ENCODE measurements at places on chromosomes 5 and 9.

GRCh38 chr5:157108976-157109375 lies at the start of gene HAVCR2:
HAVCR2 (minus strand) TSS chr5:157109044; CDS start chr5:157108983, 61 bp downstream.
- no peak for DNase-seq

- DNase-seq: no peak
These were observed 94.9 kb upstream of the NR4A3 start for GRCh38 chr9:99726758-99727157.

DNA sequence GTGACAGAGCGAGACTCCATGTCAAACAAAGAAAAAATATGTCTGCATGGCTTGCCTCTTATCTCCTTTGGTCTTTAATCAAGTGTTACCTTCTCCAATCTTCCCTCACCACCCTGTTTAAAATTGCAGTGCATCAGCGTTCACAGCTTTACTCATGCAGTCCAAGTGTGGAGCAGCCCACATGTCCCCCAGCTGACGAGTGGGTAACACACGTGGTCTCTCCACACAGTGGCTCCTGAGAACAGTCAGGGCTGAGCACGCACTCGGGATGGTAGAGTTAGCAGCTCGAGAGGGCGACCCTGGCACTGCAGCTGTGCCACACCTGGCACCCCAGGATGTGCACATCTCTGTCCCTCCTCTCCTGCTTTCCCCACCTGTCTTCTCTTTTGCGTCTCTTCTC lies 25.9 kb upstream of the CFAP157 start:
- DNase-seq: no peak

DNA sequence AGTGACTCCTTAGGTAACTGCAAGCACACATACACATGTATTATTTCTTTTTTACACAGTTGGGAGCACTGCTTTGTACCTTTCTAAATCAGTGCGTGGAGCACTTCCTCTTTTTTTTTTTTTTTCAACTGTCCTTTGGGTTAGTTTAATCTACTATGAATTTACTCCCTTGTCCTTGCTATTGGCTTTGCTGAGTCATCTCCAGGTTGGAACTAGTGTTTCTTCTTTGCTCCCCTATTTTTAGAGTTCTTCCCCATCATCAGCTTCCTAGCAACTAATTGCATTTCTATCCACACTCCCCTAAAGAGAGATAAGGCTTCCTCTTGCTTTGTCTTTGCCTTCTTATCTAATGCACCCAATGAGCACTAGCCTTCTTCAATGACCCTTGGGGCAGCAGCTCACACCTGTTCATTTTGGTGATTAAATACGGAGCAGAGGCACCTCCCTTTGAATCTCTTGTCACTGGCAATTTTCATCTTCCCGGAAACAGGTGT lies 24.3 kb downstream of the S100Z start:
- DNase-seq: no peak

GRCh38 chr5:14151416-14151815 lies 8.3 kb downstream of the TRIO start:
- no peak for DNase-seq

DNA sequence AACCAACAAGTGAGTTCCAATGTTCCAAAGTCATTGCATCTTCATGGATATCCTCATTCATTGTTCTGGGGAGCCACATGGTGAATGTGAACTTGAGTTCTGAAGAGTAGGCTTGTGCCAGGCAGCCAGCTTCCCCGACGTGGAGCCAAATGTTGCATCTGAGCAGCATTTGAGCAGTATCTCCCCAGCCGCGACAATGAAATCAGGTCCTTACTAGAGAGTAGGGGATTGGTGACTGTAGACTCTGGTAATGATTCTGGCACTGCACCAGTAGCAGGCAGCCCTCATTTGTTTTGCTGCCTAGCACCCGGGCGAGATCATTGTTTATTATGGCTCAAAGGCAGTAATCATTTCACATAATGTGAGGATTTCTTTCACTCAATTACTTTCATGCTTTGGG lies 451.4 kb upstream of the C9orf72 start:
- no peak for DNase-seq

- DNase-seq: peak; percentile 82
These were observed 1.9 kb upstream of the CRB2 start for GRCh38 chr9:123353984-123354591.

- DNase-seq: no peak
These were observed 118.7 kb upstream of the WWC1 start for GRCh38 chr5:168172760-168173223.

DNA sequence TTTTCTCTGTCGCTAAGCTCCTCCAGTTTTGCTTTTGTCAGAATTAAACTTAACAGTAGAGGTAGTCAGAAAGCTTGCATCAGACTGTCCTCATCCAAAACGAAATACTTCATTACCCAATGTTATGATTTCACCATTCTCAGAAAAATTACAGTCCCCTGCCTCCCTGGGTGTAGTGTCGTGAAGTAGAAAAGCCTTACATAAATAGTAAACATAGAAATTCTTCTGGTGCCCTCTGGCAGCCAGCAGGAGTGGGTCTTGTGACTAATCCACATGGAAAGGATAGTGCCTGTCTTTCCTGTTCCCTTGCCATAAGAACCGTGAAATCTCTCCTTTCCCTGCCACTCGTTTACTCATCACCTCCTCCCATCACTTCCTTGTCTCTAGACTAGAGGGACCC lies 230.6 kb downstream of the GNA14 start:
- DNase-seq: peak; percentile 7

GRCh38 chr5:165263536-165263935 lies 1758.1 kb downstream of the MAT2B start:
- DNase-seq: no peak

GRCh38 chr9:14349146-14349446 lies 35.2 kb upstream of the NFIB start:
- DNase-seq: no peak

DNA sequence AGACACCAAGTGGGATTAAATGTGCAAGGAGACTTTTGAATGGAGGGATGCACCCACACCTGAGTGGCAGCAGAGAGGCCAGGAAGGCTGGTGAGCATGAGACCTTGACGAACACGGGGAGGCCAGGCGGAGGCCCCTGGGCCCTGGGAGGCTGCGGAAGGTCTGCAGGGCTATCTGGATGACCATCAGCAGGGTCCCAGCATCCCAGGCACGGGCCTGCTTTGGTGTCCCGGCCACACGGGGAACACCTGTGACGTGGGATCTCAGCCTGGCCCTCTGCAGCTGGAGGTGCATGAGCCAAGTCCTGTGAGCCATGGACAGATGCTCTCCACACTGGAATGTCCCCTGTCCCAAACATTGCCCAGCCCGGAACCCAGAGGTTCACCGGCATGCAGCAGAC lies 174.0 kb upstream of the FOXD4L5 start:
- no peak for DNase-seq

DNA sequence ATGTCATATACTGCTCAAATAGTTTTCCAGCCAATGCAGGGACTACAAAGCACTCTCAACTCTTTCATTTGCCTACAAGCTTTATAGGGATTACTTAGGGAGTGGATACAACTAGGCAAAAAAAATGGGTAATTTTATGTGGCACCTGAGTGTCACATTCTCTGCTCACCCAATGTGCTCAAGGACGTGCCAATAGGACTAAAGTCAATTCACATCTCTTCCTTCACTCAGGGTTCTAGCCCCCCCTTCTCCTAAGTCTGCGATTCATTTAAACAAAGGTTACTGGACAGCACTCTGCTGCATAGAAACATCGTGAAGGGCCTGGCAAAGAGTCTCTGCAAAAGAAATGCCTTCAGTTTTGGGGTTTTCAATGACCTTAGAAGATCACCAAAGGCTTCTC lies 142.3 kb downstream of the TSSK1B start:
- DNase-seq: no peak

DNA sequence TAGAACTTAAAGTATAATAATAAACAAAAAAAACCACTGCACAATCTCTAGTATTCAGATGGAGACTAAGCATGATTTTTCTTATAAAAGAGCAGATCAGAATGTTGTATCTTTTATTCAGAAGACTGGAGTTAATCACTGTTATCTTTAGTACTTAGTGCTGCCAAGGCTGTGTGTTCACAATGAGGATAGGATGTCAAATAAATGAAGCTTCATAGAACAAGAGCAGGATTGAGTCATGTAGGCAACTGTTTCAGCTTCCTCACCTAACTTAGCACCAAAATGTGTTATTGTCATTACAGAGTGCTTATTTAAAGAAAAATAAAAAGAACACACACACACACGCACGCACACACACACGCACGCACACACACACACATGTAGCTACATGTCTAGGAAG lies 58.1 kb upstream of the CDKN2B start:
- no peak for DNase-seq

- no peak for DNase-seq
These were observed 194.6 kb downstream of the DENND1A start for GRCh38 chr9:123735376-123735775.

DNA sequence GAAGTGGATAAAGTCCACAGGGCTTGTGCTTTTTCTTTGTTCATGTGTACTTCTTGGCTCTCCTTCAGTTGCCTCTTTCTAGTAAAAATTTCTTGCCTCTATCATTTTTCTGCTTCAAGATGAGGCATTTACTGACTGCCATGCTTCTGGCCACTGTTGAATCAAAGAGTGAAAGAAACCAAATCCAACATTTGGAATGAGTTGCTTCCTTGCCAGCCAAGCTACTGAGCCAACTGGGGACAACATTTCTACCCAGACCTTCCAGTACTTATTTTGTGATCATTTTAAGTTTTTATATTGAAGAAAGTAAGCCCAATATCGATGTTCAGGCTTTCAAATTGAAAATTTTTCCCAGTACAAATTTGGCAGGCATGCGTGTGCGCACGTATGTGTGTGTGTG lies 73.2 kb downstream of the SNCAIP start:
- DNase-seq: no peak

GRCh38 chr9:114016101-114016500 lies 62.0 kb downstream of the AMBP start:
- DNase-seq: no peak

- DNase-seq: no peak
These were observed 12.2 kb upstream of the RAPGEF6 start for GRCh38 chr5:131647048-131647769.

DNA sequence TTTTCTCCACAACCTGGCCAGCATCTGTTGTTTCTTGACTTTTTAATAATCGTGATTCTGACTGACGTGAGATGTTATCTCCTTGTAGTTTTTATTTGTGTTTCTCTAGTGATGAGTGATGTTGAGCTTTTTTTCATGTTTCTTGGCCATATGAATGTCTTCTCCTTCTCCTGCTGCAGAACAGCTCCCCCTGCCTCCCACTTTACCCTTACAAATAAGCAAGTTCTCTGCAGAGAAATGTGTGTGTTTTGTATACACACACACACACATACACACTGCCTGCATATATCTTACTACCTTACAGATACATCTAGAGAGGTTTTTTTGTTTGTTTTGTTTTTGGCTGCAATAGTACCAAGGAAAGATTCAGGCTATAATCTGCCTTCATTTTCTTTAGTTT lies 88.7 kb upstream of the PHF24 start:
- peak; percentile 35 for DNase-seq
